ENCODE measurements at places on chromosomes 3 and 15. TPM values are rescaled to one million over a fixed set of nuclear protein-coding genes. Genes with fewer than 3 reads are reported as not detected.

GRAMD2A gene
- total RNA-seq = 52.4 TPM

XIRP1 gene
- total RNA-seq = 0.07 TPM

SAMD7 gene
- total RNA-seq = not detected

DUOXA2 gene
- not detected for total RNA-seq

GOLGA8G gene
- total RNA-seq = not detected

RNU5B-1 gene
- 38.1 TPM for total RNA-seq

CCRL2 gene
- total RNA-seq = 4.2 TPM

UQCRC1 gene
- 157 TPM for total RNA-seq

TGM4 gene
- total RNA-seq = not detected

OIP5 gene
- 1.1 TPM for total RNA-seq

MNS1 gene
- total RNA-seq = 1.8 TPM

RBM6 gene
- 67.9 TPM for total RNA-seq

LRRC31 gene
- total RNA-seq = 1.7 TPM

GHSR gene
- total RNA-seq = not detected

SOX14 gene
- total RNA-seq = 0.14 TPM

All from upper lobe of left lung (tissue), 6 donors.